Astrocyte of the hippocampus (primary cell): ENCODE measurements at places on chromosomes 2 and 18.

GRCh38 chr2:43758739-43759138 is 15.1 kb upstream of the DYNC2LI1 start:
- peak; percentile 65 for DNase-seq

DNA sequence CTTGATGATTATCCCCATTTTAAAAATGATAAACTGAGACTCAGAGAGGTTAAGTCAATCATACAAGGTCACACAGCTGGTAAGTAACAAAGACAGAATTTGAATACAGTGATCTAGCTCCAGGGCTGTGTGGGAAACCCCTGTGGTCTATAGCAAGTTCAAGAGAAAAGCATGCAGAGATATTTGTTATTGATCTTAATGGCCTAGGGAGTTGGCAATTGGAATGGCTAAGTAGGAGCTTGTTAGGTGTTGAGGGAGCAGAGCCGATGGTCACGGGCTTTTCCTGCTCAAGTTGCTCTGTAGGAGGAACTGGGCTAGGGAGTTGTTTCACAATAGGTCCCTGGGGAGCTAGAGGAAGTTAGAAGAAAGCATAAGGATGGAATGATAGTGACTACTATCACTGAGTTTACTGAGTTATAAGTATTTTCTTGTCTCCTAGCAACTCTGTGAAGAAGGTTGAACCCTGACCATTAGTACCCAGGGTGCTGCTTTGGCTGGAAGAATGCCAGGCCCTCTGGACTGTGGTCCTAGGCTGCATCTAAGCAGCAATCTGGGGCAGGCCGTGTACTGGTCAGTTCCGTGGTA is 30.0 kb downstream of the RNF125 start:
- DNase-seq = no peak

GRCh38 chr18:11655606-11655932 is 33.5 kb upstream of the GNAL start:
- no peak for DNase-seq

GRCh38 chr18:49464718-49465598 is 4.5 kb upstream of the DYM start:
- DNase-seq = peak; percentile 44

DNA sequence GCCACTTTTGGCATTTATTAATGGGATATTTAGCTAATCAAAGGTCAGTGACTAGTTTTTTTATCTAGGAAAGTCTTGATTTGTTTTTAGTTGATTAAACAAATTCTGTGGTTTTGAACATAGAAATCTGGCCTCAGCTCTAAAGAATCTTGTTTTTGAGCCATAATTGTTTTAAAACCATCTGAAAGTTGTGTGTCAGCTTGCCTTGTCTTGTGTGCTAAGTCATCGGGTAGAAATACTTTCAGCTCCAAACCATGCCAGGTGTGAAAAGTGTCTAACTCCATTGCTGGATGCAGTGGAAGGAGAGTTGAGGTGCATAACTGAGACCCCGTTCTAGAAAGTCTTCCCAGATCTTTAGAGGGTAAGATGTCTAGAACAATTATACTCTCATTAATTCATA is 22.7 kb downstream of the FARP2 start:
- no peak for DNase-seq

DNA sequence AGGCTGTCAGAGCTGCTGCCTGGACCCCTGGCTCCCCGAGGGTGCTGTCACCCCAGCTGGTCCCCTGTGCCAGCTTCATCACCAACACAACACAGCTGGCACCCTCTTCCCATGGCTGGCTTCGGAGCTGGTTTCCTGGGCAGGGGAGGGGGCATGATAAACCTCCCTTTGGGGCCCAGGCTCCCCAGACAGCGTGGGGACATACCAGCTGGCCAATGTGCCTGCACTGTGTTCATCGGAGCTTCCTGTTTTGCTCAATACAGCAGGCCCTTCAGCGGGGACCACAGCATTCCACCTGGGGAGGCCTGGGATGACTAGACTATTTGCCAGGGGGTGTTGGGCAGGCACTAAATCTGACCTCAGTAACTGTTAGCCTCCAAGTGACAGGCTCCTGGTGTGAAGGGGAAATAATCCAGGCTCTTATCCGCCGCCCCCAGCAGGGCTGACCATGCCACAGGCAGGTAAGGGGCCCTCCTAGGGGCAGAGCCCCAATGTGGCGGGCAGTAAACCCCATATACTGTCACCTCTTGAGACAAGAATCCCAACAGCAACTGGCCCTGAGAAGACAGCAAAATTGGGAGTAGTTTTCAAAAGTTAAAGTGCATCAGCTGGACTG is 44.6 kb downstream of the EMX1 start:
- no peak for DNase-seq

DNA sequence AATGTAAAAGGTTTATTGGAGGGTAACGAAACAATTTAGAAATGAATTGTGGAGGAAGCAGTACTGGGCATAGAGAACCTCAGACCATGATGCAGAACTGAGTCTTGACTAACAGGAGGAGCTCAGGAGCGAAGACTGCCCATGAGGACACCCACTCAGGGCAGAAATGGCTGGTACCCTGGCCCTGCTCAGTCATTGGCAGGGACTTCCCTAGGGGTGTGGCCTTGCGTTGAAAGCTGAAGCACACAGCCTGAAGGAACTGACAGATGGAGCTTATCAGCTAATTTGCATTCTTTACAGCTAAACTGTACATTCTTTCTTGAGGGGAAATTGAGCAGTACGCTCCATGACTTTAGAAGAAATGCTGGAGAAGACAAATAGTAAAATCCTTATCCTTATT is 57.1 kb downstream of the PDK1 start:
- no peak for DNase-seq

DNA sequence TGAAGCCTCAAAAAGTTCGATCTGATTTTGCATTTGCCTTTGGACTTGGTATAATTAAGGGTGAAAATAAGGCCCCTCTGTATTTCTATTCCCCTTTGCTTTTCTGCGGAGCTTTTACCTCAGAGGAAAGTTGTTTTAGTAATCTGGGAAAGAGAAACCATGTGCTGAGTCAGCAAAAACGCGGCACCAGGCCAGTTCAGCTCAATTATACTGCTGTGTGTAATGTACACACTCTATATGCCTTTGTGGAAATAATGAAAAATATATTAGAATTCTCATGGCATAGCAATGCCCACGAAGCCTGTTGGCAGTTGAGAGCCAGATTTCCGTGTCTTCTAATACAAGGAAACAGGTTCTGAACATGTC is 161.9 kb upstream of the SIX2 start:
- DNase-seq = peak; percentile 21

DNA sequence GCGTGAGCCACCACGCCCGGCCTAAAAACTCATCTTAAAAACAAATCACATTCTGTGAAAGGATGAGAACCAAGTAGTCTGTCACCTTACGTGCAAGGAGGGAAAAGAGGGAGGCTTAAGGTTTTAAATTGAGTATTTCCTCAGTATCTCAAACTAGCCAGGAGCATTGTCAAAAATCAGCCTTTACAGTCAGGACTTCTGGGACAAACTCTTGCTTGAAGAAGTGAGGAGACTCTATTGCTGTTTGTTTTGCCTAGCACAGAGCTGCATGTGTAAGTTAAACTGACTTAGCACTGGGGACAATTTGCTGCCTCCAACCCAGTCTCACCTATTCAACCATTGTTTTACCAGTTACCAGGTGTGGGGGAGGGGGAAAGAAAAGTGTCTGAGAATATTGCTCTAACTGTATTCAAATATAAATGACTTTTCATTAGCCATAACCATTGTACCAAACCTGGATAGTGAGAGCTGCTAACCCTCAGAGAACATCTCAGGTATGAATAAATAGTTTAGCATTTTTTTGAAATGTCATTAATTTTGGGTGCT is 3.6 kb downstream of the INO80D start:
- DNase-seq = no peak

DNA sequence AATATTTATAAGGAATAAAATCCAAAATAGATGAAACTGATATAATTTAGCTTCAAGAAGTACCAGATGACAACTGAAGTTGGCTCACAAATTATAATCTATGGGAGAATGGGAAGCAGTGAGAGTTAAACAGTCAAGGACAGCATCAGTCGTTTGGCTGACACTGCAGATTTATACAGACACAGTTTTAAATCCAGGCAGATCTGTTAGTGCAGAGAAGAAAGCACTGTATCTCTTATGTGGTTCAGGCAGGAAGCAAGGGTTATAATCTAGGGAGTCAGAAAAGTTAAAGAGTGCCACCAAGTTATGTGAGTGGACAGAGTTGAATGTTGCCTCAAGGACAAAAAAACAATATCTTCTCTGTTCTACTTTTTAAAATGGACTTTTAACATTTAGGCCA is 880.2 kb downstream of the TSN start:
- no peak for DNase-seq

DNA sequence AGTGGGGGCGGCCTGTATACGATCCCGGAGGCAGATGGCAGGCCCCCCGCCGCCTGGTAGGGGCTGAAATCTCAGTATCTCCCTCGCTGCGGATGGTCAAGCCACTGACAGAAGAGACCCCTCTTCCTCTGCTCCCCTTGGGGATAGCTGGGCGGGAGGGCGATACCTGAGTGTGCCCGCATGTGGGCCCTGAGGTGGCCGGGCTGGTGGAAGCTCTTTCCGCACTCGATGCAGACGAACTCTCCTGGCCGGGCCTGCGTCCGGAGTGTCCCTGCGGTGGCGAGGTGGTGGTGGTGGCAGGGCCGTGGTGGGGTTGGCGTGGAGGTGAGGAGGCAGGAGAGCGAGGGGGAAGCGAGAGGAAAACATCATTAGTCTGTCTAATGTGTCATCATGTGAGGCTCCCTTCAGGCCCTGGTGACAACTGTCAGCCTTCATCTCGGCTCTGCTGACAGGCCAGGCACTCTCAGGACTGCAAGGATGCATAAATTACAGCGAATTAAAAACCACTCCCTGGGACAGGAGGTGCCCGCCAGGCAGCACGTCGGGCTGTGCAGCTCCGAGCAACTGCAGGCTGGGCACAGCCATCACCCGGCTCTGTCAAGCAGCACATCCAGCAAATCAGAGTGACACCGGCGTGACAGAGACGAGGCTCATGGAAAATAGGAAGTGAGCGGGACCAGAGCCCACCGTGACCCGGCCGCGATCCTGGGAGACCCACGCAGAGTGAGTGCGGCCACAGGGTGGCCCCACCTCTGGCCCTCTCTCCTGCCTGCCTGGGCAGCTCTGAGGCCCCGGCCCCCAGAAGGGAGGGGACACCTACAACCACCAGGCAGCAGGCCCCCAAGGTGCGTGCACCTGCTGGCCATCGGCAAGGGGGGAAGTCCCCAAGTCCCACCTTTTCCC is 123.5 kb downstream of the ZNF516 start:
- no peak for DNase-seq

GRCh38 chr2:74954500-74954874 is 4.0 kb upstream of the POLE4 start:
- no peak for DNase-seq

DNA sequence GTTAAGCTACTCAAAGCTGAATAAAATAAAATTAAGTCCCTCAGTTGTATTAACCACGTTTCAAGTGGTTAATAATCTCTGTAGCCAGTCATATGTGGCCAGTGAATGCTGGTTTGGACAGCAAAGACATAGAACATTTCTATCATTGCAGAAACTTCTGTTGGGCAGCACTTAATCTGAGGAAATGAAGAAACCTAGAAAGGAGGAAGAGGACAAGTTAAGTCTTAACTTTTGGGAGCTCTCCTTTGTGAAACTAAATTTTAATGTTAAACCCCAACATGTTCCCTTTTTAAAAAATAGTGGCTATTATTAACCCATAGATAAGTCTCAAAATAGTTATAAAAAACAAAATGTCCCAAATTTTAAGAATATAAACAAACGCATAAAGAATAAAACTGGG is 421.3 kb downstream of the ARHGAP15 start:
- no peak for DNase-seq

- peak; percentile 5 for DNase-seq
Measured at GRCh38 chr2:163135256-163135655, 296.7 kb upstream of the KCNH7 start.

GRCh38 chr2:5937851-5938565 is 245.8 kb downstream of the SOX11 start:
- peak; percentile 34 for DNase-seq

DNA sequence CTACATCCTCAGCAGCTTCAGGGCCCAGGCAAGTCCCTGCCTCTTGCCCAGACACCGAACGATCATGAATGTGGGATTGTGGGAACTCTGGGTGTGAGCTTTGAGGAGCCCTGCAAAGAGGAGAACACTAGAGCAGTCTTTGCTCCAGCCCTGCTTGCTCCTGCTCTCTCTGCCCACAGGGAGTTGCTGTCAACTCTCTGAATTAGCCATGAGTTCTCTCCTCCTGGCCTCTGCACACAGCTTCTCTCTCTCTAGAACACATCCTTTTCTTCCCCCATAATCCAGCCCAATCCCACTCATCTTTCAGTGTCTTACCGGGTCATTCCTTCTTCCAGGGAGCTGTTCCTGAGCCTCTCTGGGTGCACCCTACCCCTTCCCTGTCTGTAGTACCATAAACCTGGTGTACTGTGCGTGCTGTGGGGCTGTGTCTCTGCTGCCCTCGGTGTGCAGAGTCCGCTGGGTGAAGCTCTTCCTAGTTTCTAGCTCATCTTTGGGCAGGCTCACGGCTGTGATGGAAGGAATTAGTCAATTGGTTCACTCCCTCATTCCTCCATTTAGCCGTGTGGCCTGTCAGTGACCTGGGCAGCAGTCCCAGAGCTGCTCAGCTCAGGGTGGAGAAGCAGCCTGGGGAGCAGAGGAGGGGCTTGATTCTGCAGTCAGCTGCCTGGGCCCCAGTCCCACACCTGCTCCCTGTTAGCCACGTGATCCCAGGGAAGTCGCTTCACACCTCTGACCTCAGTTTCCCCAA is 132.9 kb upstream of the HDAC4 start:
- peak; percentile 10 for DNase-seq

- no peak for DNase-seq
Measured at GRCh38 chr2:166184789-166185188, 57.0 kb upstream of the SCN1A start.

- DNase-seq = no peak
Measured at GRCh38 chr2:203327582-203327900, 653 bp upstream of the ABI2 start.

DNA sequence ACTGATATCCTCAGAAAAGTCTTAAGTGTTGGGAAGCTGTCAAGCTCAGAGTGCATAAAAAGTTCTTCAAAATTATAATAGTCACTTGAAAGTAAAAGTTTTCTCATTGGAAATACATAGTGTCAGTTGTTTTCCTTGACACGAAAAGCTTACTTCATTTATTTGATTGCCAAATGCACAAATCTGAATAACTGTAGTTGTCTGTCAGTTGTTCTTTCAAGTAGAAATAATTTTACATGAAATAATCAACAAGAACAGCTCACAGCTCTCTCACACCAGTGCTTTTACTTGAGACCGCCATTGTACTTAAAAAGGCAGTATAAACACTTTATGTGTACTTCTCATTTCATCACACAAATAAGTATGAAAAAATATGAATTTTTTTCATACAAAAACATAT is 163.3 kb upstream of the NXPH2 start:
- DNase-seq = no peak

DNA sequence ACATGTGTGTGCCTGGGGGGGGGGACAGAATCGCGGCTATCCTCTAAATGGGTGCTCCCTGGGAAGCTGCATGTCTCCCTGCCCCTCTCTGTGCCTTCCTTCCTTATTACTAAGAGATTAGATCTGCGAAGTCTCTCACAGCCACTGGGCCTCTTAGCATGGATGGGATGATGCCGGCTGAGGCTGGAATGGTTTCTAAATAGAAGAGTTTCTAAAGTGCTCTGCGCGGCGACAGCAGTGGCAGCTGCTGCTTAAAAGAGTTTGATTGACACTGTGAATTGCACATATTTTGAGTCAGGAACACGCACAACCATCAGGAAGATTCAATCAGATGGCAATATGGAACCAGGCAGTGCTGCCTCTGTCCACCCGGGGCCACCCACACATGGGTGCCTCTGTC is 163.8 kb downstream of the CLIP4 start:
- no peak for DNase-seq

- peak; percentile 14 for DNase-seq
Measured at GRCh38 chr18:22713511-22713910, 219.6 kb upstream of the RBBP8 start.

GRCh38 chr2:237766340-237766739 is 32.2 kb upstream of the RBM44 start:
- DNase-seq = peak; percentile 77
